Stimulated activated naive CD4-positive, alpha-beta T cell treated with Interleukin-2 at 50 U/mL for 16 hours (primary cell): ENCODE measurements at places on chromosomes 2 and 18.

DNA sequence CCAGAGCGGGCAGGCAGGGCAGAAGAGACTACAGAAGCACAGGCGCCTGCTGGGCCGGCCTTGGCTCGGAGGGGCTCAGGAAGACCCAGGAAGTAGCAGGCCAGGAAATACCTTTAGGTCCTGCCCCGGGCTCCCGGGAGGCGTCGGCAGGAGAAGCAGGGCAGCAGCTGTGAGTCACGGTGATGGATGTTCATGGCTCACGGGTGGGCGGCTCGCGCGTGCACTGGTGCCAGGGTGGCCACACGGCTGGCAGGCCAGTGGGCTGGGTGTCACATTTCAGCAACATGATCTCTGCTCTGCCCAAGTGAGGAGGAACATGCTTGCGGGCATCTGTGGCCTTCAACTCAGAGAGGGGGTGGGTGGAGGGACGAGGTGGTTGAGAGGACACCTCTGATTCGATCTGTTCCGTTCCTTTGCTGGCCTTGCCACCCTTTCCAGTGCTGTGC lies 139.3 kb downstream of the KLHL29 start:
- DNase-seq: no peak

GRCh38 chr18:26656944-26657536 lies 108.7 kb upstream of the KCTD1 start:
- DNase-seq: no peak

- no peak for DNase-seq
Measured at GRCh38 chr2:145015561-145015960, 495.6 kb upstream of the ZEB2 start.

DNA sequence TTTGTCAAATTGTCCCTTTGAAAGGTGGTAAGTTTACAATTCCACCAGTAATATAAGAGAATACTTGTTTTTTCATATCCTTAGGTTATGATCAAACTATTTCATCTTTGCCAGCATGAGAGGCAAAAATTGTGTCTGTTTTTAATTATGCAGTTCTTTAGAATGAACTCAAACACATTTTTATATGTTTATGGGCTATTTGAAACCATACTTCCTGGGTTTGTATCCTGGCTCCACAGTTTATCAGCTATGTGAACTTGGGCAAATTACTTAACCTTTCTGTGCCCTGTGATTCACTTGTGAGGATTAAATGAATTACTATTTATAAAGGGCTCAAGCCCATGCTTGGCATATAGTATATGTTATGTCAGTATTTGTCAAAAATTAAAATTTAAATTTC lies 109.4 kb downstream of the TANC1 start:
- no peak for DNase-seq

- DNase-seq: no peak
Measured at GRCh38 chr18:36843784-36844183, 14.9 kb downstream of the KIAA1328 start.

GRCh38 chr2:127771756-127772155 lies 39.2 kb downstream of the WDR33 start:
- DNase-seq: no peak

GRCh38 chr2:191385416-191386160 lies 140.4 kb downstream of the MYO1B start:
- no peak for DNase-seq

DNA sequence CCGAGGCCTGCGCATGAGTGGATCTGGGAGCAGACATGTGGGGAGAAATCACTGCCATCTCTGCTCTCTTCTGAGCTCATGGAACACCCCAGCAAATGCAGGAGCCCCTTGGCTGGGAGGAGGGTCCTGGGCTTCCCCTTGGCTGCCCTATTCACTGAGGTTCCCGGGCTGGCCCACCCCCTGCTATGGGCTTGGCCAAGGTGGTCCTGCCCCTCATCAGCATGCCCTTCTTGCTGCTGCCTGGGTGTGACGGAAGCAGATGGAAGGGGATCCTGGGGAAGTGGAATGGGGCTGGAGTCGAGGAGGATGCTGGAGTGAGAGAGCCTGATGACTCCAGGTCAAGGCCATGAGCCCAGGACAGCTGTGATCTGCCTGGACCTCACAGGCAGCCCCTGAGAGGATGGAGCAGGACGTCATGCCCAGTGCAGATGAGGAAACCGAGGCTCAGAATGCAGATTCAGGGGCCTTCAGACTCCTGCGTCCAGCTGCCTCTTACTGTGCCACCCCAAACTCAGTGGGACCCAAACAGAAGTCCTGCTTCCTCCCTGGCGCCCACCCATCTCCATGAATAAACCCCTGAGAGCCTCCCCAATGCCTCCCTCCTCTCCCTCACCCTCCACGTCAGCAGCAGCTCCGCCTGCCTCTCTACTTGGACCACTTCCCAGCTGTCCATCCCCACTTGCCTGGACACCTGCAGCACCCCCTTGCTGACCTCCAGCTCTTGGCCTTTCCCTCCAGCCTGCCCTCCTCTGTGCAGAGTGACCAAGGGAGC lies 4.0 kb downstream of the SNED1 start:
- no peak for DNase-seq

DNA sequence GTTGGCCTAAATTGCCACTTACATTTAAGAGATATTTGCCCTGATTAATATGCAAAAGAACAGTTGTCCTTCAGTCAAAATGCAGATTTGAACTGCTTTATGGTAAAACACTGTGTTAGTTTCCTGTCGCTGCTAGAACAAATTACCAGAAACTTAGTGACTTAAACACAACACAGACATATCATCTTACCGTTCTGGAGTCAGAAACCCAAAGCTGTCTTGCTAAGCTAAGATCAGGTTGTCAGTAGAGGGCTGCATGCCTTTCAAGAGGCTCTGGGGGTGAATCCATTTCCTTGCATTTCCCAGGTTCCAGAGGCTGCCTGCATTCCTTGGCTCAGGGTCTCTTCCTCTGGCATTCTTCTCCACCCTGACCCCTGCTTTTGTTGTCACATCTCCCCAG lies 149.5 kb downstream of the FAM161A start:
- no peak for DNase-seq

DNA sequence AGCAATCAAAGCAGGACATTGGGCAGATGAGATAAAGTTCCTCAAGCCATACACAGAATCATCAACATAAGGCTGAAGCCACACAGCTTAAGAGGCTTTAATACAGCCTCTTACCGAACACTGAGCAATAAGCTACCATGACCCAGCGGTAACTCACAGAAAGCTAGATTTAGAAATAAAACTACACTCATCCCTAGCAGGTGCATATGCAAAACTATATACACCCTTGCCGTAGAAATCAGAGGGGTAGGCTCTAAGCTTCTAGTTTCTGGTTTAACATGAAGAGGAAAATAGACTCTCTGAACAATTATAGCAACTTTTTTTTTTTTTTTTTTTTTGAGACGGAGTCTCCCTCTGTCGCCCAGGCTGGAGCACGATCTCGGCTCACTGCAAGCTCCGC lies 428.8 kb upstream of the FIGN start:
- DNase-seq: no peak
